ENCODE measurements at places on chromosomes 5 and 9.

DNA sequence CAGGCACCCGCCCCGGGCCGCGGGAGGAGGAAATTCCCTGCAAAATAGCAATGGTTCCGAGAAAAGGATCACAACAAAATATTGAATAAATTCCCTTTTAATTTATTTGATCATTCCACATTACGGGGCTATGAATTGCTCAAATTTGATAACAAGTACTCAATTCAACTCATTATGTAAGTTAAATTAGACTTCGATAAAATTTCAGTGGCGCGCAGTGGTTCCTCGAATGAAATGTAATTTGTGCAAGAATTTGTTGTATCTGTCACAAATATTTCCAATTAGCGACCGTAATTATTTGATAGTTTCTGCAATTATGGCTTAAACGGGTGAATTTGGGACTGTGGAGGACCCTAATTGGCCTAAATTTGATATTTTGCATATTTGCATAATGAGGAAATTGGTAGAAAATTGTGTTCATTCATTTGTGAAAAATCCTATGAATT is 76.0 kb upstream of the TBCA start:
- DNase-seq: no peak

DNA sequence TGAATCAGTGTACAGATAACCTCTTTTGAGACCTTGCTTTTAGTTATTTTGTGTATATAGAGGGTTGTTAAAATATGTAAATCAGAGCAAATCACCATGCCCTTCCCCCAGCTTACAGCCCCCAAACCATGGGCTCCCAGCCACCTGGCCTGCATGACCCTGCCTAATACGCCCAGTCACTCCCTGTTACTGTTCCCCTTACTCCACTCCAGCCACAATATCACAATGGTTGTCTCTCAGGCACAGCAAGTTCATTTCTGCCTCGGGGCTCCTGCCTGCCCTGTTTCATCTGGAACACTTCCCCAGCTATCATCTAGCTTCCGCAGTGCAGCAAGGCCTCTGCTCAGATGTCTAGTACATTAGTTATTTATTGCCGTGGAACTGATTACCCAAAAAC is 5.0 kb upstream of the CARD19 start:
- no peak for DNase-seq

- DNase-seq: no peak
Observed at GRCh38 chr9:80369641-80370040, 797.9 kb downstream of the TLE4 start.

GRCh38 chr9:13284011-13284410 is 4.5 kb upstream of the MPDZ start:
- no peak for DNase-seq

- DNase-seq: no peak
Observed at GRCh38 chr5:140590861-140591260, 26.2 kb downstream of the SLC35A4 start.

- DNase-seq: no peak
Observed at GRCh38 chr5:51484326-51484725, 101.1 kb downstream of the ISL1 start.

DNA sequence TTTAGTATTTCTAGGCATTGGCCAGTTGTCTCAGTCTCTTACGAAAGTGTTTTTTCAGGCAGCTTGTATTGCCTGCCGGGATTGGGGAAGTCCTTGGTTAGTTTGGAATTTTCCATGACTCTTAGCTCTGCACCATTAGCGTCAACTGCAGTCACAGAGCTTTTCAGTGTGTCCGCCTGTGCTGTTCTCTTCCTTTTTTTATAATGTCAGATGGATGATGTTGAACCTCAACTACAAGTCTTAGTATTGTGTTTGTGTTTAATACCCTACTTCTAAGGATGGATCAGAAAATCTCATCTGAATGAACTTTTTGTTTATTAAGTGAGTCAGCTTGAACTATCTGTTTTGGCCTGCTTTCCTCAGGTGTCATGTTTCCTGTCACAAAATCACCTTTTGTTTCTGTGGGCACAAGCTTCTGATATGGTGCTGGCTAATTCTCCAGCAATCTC is 33.1 kb downstream of the ATP6V0E1 start:
- no peak for DNase-seq

GRCh38 chr9:34862836-34863235 is 95.2 kb upstream of the PHF24 start:
- no peak for DNase-seq

DNA sequence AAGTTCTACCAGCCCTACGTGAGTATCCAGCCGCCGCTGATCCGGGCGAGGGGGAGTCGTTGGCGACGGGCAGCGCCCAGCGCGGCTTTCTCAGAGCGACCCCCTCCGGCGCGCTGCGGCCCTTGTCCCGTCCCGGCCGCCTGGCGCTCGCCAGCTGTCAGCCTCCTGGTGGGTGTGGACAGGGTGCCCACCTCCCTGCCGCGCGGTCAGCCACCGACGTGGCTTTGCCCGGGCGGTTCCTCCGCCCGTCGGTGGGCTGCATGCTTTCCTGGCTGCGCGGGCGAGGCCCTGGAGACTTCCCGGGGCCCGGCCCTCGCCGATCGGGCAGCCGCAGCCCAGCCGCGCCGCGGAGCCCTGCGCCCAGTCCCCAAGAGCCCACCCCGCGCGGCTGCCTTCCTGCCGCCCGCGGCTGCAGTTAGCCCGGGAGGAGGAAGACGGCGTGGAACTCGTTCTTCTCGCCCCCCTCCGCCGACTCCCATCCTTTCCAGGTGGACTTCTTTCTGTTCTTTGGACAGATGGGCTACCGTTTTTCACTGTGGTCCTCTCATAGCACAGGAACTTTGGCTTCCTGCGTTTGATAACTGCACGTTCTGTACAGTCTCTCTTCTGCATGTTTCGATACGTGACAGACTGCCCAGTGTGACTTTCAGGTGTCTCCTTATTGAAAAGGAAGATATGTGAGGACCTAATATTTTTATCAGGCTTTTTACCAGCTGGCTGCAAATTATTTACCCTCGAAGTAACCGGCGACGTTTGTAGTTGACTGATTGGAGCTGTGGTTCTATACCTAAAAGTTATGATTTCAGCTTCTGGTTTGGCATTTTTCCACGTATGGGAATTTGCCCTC is 577 bp downstream of the AP3S1 start:
- peak; percentile 25 for DNase-seq

- no peak for DNase-seq
Observed at GRCh38 chr5:64742821-64743220, 25.7 kb downstream of the SREK1IP1 start.

GRCh38 chr5:81726297-81726696 is 24.6 kb downstream of the SSBP2 start:
- DNase-seq: no peak

DNA sequence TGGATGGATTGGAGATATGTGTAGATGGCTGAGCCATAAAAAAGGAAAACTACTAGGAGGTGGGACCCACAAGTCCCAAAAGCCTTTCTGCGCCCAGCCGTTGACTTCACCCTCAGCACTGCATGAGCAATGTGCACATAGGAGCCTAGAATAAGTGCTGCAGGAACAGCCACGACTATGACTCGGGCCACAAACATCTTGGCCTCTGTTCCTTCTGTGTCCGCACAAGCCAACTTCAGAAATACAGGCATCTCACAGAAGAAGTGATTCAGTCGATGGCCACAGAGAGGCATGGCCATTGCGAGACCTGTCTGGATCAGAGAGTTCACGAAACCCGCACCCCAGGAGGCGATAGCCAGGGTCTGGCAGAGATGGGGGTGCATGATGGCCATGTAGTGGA is 587 bp downstream of the OR2Y1 start:
- DNase-seq: no peak

- no peak for DNase-seq
Observed at GRCh38 chr5:152271420-152271819, 133.7 kb downstream of the NMUR2 start.

DNA sequence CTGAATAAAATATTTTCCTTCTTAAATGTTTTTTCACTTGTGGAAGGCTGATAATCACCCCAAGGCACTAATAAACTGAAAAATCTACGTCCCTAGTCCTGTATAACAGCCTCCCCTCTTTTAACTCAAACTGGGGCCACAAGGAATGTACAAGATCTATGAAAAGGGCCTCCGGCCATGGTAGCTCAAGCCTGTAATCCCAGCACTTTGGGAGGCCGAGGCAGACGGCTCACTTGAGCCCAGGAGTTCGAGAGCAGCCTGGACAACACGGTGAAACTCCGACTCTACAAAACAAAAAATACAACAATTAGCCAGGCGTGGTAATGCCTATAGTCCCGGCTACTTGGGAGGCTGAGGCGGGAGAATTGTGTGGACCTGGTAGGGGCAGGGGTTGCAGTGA is 23.6 kb downstream of the RNF145 start:
- no peak for DNase-seq

- DNase-seq: no peak
Observed at GRCh38 chr5:93601802-93602155, 18.8 kb downstream of the NR2F1 start.

DNA sequence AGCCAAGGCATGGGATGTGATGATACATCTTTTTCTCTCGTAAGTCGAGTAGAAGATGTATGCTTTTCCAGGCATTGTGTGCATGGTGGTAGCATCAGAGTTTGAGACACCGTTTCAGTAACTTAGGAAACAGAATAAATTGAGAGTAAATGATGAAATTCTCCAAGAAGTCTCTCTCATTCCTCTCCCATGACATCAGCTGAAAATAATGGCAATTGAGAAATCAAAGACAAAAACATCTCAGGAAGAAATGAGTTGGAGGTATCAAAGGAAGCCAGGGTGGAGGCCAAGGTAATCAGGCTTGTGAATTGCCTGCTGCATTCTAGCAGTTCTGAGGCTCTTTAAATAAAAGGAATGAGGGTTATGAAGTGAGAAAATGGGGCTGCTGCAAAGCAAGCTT is 53.9 kb downstream of the SGCD start:
- no peak for DNase-seq
